ENCODE measurements at places on chromosomes 7 and 10.
A peak's percentile ranks its signal among the peaks of the same experiment; 100 is the strongest.

- peak; percentile 80 for DNase-seq
Observed at GRCh38 chr10:88901206-88901983, 21.4 kb downstream of the STAMBPL1 start.

- no peak for DNase-seq
Observed at GRCh38 chr7:114217026-114217806, 197.4 kb upstream of the FOXP2 start.

DNA sequence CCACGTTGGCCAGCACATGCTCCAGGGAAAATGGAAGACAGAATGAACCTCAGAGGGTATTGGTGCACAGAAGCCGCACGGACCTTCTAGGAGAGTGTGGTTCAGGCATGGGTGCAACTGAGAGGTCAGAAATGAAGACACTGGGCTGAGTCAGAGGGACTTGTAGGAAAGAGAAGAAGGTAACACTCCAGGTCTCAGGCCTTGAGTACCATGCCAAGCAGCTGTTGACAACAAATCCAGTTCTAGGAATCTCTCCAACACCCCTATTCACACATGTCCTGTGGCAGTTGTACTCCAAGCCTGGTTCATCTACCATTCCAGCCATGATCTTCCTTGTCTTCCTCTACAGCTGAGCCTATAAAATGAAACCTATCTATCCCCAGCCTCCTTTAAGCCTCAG, 251.6 kb downstream of the USP6NL start:
- no peak for DNase-seq

- no peak for DNase-seq
Observed at GRCh38 chr7:150902078-150903033, 50.0 kb downstream of the AOC1 start.

- no peak for DNase-seq
Observed at GRCh38 chr7:108424013-108424412, 32.2 kb downstream of the NRCAM start.

GRCh38 chr7:23898619-23899018, 188.6 kb downstream of the STK31 start:
- no peak for DNase-seq

DNA sequence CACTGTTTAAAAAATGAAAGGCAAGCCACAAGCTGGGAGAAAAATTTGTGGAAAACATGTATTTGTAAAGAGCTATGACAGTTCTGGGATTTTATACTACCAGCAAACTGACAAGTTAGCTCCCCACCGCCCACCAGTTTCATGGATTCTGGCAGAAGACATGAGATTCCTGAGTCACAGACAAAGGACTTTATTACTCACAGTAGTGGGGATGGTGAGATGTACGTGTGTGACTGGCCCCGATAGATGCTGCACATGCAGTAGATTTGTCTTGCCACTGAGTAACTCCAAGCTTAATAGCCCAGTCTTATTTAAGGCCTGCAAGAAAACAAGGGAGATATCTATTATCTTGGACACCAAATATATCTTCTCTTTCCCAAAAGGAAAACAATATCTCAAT, 281.7 kb downstream of the AHR start:
- peak; percentile 94 for DNase-seq

DNA sequence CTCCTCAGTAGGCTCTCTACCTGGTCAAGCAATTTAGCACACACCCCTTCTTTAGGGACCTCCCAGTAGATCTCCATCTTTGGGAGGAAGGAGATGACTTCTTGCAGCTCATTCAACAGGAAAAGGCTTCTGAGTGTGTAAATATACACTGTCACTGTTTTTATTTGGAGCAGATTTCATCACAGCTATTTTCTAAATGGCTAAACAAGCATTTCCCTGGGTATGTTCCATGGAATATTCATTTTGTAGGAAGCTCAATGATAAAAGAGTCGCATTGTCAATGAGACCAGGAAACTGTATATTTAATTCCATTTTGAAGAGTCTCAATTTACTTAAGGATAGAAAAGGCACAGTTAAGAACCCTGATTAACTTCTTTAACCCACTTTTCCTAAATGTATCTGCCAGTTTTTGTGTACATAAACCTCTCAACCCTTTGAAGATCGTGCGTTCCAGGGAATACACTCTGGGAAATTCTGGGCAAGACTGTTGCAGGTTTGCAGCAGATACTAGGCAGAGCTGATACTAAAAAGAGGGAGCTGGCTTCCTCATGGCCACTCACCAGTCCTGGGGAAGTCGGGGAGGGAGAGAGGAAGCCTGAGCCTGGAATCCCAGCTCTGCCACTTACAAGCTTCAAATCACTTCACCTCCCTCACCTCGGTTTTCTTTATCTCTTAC, 10.1 kb downstream of the LGI1 start:
- no peak for DNase-seq

GRCh38 chr7:136698231-136698630, 170.2 kb upstream of the CHRM2 start:
- DNase-seq: no peak

GRCh38 chr10:58003945-58004344, 263.7 kb downstream of the IPMK start:
- DNase-seq: no peak

GRCh38 chr7:19001854-19002253, 115.6 kb downstream of the TWIST1 start:
- DNase-seq: no peak

DNA sequence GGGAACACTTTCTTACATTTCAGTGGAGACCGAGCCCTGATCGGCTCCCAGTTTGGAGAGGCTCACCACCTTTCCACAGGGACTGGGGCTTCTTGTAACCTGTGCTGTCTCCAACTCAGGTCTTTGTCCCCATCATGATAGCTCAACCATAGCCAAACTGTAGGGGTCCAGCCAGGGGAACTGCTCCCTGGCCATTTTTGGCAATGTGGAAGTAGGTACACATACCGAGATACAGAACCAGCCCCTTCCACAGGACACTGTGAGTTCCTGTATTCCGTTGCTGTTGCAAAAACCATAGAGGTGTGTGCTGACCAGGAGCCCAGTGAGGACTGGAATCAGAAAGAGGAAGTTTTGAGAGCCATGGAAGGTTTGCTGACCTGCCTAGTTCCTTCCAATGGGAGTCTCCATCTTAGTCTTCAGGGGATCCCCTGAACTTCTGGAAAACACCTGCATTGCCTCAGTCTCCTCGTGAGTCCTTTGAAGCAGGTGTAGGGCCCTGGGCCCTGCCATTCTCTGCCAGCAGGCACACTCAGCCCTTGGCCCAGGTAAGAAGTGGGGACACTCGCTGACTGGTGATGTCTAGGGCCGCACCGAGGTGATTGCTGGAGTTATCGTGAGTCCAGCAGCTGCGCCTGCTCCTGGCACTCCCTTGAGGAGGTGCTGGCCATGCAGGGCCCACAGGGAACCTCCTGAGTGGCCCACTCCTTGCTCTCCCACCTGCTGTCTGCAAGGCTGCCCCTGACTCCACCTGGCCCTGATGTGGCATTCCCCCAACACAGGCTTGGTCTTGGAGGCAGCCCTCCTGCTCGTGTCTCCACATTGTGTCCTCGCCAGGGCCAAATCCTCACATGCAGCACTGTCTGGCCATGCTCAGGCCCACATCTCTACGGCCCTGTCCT, 11.2 kb downstream of the WDFY4 start:
- DNase-seq: no peak

DNA sequence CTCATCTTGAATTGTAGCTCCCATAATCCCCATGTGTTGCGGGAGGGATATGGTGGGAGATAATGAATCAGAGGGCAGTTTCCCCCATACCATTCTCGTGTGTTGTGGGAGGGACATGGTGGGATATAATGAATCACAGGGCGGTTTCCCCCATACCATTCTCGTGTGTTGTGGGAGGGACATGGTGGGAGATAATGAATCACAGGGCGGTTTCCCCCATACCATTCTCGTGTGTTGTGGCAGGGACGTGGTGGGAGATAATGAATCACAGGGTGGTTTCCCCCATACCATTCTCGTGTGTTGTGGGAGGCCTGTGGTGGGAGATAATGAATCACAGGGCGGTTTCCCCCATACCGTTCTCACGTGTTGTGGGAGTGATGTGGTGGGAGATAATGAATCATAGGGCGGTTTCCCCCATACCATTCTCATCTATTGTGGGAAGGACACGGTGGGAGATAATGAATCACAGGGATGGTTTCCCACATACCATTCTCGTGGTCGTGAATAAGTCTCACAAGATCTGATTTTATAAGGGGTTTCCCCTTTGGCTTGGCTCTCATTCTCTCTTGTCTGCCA, 271.0 kb downstream of the MAD1L1 start:
- peak; percentile 96 for DNase-seq

DNA sequence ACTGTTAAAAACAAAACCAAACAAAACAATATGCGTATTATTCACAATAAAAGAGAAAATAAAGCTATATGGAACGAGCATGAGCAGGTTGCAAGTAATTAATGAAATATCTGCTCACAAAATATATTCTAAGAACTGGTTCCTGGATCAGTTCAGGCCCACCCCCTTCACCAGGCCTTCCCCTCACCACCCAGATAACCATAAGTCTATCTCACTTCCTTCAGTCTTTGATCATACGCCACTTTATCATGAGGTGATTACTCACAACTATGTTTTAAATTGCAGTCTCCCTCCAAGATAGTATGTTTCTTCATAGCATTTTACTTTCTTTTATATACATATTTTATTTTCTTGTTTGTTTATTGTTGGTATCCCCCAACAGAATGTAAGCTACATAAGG, 263.1 kb upstream of the HGF start:
- DNase-seq: no peak

Measured in IMR-90 (cell line).